ENCODE measurements at places on chromosomes 1 and 21.

DNA sequence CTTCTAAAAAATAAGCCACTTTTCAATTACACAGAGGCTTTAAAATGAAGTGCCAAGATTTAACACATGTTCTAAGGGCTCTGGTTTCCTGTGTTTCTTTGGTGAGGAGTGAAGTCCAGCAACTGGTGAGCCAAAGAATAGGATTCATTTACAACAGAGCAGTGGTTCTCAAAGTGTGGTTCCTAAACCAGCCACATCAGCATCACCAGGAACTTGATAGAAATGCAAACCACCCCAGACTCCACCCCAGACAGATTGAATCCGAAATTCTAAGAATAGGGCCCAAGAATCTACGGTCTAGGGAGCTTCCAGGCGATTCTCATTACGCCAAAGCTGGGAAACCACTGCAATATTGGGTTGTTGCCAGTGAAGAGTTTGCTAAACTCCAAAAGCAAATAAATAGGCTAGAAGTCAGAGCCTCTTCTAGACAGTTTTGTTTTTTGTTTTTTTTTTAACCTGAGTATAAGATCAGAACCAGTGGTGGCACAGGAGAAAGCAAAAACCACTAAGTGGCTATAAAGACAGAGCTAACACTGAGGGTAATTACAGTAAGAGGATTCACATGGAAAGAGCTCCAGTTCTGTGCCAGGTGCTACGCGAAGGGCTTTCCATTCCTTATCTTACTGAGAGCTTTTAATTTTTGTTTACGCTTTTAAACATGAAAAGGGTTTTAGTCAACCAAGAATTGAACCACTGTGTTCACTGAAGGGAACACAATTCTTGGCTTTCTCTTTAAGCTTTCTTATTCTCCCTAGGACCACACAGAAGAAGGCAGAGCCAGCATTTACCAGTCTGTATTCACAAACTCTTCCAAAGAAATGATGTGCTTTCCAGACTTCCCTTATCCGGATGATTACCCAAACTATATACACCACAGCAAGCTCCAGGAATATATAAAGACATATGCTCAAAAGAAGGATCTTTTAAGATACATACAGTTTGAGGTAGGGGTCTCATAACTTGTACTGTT is 42.4 kb upstream of the FMO2 start:
- no peak for DNase-seq

DNA sequence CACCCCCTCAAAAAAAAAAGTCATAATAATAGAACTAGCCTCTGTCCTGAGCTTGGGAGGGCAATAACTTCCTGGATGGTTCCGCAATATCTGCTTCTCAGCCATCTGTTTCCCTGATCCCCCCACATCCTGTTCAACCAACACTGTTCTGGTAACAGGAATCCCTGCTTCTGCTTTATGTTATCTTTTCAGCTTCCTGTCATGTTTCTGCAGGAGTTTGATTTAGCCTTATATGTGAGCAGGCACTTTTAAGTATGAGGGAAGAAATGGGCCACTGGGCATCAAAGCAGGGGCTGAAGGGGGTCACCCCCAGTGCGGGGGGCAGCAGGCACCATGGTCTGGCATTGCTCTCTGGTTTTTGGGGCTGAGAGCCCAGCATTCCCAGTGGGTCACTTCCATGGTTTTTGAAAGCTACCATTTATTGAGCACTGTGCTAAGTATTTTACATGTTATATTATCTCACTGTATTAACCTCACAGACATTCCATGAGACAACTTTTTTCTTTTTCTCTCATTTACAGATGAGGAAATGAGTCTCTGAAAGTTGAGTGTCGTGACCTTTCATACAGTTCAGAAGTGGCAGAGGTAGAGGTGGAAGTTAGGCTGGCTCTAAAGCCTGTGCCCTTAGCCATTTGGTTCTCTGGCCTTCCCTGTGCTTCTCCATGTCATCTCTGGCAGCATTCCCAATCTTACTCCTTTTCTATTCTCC is 61.9 kb downstream of the DNTTIP2 start:
- DNase-seq: no peak

GRCh38 chr1:24640288-24640687 is 2.8 kb upstream of the SRRM1 start:
- DNase-seq: no peak

DNA sequence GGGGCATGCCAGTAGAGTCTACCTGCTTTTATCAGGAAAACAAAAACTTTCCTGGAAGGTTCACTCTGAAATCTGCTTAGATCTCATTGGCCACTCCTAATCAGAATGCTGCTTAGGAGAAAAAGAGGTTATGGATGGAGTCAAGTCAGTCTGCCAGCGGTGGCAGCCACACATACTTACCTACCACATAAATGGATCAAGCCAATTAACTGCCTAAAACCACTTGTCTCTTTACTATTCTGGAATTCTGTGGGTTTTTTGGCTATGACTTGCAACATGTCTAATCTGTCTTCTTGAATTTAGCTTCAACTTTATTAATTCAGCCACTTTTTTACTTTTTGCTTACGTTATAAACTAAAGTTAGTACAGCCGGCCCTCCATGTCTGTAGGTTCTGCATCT is 140.2 kb upstream of the SERTAD4 start:
- DNase-seq: no peak

GRCh38 chr1:12480748-12481362 is 137.2 kb downstream of the DHRS3 start:
- DNase-seq: peak; percentile 58

GRCh38 chr21:42595283-42596187 is 57.9 kb upstream of the PDE9A start:
- no peak for DNase-seq

DNA sequence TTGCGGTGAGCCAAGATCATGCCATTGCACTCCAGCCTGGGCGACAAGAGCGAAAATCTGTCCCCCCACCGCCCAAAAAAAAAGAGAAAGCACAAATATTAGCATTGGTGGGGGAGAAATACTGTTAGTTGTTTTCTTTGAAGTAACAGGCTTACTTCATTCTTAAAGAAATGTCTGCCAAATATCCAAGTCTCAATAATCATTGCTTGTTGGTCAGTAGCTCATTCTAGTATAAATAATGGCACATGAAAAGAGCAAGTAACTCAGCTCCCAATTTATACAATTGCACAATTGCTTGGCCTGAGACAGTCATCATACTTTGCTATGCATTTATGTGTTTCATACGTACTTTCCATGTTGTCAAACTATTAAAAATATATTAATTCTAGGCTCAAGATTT is 499.2 kb upstream of the PLXNA2 start:
- no peak for DNase-seq

DNA sequence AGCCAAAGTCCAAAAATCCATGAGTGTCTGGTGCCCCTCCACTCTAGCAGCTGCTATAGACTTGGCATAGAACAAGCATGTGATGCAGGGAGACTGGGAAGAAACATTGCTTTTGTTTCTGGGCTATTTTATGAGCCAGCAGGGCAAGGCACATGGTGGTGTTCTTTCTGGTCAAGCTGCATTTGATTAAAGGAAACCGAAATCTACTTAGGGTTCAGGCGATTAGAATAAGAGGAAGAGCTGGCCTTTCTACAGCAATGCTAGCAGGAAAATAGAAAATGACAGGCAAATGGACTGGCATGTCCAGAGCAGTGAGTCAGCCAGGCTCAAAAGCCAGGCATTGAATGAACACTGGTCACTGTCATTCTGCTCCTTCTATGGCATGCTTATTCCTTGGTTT is 28.5 kb upstream of the ARHGAP29 start:
- DNase-seq: no peak

DNA sequence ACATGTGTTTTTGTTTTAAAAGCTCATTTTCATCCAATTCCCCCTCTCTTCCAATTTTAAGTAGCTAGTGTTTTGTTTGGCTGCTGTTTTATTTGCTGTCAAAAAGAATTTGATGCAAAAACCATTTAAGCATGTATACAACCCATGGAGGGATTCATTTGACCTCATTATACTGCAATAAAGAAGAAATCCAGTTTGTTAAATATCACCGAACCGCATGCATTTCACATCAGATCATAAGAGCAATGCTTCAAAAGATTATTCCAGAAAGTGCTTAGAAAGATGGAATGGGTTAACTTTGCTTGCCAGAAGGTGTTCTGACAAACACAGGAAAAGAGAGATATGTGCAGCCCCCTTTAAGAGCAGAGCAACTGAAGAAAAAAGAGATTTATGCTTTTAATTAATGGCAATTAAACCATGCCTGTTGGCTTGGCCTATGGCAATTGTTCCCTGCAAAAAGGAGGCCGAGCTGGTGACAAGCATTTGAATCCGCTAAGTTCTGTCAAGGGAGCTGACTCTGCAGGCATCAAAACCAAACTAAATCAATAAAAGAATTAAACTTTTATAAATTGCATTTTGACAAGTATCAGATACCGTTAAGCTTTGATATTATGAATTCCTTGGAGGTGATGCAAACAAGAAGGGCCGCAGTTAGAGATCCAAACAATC is 14.4 kb upstream of the BARHL2 start:
- DNase-seq: no peak

- DNase-seq: no peak
Observed at GRCh38 chr1:201089596-201089995, 22.6 kb downstream of the CACNA1S start.

DNA sequence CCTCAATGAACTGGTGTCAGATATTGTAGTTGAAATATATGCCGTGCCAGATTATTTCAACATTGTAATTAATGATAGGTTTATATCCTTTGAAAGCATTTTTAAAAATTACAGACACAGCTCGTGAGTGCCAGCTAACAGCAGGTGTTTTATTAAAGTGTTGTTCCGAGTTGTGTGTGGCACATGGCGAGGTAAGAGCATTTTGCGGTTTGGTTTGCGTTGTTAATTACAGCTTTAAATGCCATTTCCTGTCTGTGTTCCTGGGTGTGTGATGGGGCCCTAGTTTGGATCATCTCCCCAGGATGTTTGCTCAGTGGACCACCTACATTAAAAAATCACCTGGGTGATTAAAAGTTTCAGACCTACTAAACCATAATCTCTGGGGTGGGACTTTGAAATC is 97.4 kb downstream of the PRDM2 start:
- no peak for DNase-seq

DNA sequence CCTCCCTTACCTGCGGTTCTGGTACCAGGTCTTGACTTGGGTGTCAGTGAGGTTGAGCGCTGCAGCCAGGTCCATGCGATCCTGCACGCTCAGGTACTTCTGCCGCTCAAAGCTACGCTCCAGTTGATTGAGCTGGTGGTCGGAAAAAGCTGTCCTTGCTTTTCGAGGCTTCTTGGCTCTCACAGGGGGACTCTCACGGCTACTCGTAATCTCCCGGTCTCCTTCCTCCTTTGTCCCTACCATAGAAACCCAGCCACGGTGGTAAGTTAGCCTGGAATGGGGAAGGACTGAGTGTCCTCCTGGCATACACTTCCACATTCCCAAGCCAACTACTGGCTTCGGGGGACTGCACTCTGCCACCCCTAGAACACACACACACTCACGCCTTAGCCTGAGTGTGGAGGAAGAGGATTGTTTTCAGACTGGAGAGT is 2.6 kb downstream of the BARHL2 start:
- DNase-seq: no peak

GRCh38 chr1:54291276-54292001 is 91.5 kb downstream of the MRPL37 start:
- no peak for DNase-seq

- no peak for DNase-seq
Observed at GRCh38 chr1:52424231-52424636, 19.8 kb downstream of the PRPF38A start.

- DNase-seq: peak; percentile 66
Observed at GRCh38 chr1:229430761-229431283, 3.1 kb downstream of the ACTA1 start.

DNA sequence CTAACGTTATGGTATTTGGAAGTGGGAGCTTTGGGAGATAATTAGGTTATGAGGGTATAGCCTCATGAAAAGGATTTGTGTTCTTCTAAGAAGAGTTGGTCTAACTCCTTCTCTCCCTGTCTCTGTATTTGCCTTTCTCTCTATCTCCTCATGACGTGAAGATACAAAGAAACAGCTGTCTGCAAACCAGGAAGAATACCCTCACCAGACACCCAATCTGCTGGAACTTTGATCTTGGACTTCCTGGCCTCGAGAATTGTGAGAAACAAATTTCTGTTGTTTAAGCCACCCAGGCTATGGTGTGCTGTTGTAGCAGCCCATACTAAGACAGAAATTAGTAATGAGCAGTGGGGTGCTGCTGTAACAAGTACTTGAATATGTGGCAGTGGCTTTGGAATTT is 16.1 kb downstream of the C1orf141 start:
- no peak for DNase-seq

DNA sequence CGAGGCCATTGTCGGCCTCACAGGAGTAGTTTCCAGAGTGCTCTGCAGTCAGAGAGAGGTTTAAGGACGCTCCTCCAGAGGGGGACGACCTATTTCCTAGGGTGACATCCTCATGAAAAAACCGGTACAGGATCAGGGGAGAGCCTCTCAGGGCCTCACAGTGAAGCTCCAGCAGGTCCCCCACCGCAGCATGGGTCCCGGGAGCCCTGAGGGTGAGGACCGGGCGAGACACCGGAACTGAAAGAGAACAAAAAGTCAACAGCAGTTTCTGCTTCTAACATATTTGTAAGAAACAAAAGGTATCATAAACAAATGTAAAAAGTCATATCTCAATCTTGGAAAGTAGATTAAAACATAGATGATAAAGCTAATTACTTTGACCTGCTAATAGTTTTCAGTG is 31.3 kb downstream of the FCRL5 start:
- no peak for DNase-seq

DNA sequence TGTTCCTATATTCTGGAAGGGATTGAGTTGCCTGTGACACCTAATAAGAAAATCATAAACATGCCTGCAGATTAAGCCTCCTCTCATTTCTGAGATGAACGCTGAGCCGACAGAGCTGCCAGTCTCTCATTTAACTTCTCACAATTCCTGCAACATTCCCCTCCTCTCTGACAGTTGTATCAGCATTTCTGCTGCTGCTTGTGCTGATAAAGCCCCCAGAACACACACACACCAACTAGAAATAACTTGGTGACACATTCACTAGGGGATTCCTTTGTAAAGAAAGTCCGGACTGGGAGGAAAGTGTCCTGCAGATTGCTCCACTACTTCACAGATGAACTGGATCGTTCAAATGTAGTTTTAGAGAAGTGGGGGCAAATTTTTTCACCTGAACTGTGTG is 437.3 kb downstream of the PLA2G4A start:
- no peak for DNase-seq

- DNase-seq: peak; percentile 32
Observed at GRCh38 chr1:115838431-115839028, 2.4 kb downstream of the NHLH2 start.

- no peak for DNase-seq
Observed at GRCh38 chr1:39262802-39263201, 58.3 kb downstream of the MACF1 start.

GRCh38 chr21:44849616-44850130 is 23.8 kb downstream of the PTTG1IP start:
- DNase-seq: no peak

Measured in activated T-cell treated with anti-CD3 and anti-CD28 coated beads, Interleukin-2, amount 50 U/mL, for 48 hours (primary cell).